ENCODE measurements at places on chromosomes 11 and 22.

- no peak for DNase-seq
These were observed 150.2 kb downstream of the ETS1 start for GRCh38 chr11:128437136-128437535.

- DNase-seq: no peak
These were observed 13.6 kb upstream of the JAML start for GRCh38 chr11:118238421-118238820.

- DNase-seq: no peak
These were observed 8.5 kb upstream of the OR8B12 start for GRCh38 chr11:124551987-124552386.

DNA sequence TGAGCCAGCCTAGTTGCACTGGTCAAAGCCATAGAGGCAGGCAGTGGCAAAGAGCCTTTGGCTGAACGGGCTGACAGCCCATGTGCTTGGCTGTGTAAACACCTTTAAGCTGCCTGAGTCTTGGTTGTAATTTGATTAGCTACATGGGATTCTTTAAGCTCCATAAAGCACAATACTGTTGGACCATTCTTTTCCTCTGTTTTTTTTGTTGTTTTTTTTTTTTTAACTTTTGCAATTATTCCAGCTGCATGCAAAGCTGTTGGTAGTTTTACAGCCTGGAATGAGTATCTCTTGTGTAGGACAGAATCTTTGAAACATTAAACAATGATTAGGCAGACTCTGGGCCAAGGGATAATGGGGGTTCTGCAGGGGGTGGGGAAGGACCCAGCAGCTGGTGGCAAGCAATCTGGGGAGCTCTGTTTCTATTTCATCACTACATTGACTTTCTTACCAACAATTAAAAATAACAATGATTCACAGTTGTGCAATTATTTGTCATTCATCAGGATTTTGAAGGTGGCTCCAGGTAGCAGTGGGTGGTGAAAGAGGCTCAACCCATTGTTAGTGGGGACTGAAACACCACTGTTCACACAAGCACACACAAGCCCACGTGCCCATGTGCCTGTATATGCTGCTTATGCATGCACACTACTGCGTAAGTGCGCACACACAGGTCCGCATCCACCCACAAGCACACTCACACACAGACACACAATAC is 69.5 kb upstream of the CSNK2A3 start:
- no peak for DNase-seq

DNA sequence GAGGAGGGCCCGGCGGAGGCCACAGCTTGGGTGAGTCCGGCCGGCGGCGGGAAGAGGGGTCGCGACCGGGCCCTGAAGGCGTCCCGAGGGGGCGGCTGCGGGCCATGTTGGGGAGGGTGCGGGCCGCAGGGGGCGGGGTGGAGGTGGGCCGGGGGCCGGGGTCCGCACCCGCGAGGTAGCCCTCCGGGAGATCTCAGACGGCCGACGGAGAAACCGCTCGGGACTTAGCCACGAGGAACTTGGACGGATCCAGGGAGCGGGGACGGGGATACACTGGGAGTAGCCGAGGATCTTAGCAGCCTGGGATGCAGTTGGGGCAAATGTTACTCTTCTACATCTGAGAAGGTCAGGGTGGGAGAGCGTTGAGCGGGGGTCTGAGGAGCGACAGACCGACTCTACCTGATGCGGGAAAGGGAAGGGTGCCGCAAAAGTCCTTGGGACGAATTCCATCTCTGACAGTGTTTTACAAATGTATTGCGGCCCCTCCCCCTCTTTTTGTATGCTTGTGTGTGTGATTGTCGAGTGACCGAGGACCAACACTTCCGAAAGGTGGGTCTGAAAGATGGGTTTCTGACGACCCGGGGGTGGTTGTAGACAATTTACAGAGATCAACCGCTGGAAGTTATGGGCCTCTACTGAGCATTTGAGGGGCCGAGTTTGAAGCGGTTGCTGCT is 658 bp downstream of the STIP1 start:
- peak; percentile 64 for DNase-seq

DNA sequence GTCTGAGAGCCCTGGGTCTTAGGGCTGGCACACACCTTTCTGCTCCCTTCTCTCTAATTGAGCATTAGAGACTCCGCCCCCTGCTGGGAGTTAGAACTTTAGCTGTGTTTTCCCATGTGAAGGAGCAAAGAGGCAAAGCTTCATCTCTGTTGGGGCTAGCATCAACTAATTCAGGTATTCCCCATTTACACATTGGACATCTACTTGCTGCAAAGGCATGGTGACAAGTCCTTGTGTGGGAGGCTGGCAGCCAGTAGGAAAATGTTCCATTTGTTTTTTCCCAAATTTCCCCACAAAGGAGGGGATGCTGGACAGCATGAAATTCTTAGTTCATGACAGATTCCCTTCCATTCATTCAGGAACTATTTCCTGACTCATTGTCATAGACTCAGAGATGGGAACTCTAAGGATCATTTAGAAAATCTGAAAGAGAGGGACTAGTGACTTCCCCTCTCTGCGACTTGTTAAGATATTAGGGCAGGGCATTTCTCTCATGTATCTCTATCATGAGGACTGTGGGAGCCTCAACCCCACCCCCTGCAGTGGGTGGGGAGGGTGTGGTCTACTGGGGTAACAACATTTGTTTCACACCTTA is 3.6 kb downstream of the CD44 start:
- DNase-seq: peak; percentile 69

- DNase-seq: no peak
These were observed 33.5 kb upstream of the BID start for GRCh38 chr22:17807578-17808410.

DNA sequence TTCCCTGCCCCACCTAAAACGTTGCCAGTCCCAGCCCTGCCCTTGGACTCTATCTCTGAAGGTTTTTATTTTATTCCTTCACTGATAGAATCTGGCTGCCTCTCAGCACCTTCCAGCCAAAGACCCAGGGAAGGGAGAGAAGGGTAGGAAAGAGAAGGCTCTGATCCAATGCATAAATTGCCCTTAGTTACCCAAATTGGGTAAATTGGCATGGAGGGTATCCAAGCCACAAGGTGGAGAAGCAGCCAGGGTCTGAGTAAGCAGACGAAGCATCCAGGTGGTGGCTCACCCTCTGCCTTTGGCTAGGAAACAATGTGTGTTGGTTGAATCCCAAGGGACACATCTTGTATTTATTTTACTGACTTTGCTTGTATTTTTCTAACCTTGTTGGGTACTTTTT is 89.0 kb downstream of the FEZ1 start:
- DNase-seq: no peak

- DNase-seq: peak; percentile 26
These were observed 22.2 kb downstream of the NUP50 start for GRCh38 chr22:45185718-45186514.

- DNase-seq: no peak
These were observed 19.7 kb upstream of the RAB38 start for GRCh38 chr11:88194990-88195389.

DNA sequence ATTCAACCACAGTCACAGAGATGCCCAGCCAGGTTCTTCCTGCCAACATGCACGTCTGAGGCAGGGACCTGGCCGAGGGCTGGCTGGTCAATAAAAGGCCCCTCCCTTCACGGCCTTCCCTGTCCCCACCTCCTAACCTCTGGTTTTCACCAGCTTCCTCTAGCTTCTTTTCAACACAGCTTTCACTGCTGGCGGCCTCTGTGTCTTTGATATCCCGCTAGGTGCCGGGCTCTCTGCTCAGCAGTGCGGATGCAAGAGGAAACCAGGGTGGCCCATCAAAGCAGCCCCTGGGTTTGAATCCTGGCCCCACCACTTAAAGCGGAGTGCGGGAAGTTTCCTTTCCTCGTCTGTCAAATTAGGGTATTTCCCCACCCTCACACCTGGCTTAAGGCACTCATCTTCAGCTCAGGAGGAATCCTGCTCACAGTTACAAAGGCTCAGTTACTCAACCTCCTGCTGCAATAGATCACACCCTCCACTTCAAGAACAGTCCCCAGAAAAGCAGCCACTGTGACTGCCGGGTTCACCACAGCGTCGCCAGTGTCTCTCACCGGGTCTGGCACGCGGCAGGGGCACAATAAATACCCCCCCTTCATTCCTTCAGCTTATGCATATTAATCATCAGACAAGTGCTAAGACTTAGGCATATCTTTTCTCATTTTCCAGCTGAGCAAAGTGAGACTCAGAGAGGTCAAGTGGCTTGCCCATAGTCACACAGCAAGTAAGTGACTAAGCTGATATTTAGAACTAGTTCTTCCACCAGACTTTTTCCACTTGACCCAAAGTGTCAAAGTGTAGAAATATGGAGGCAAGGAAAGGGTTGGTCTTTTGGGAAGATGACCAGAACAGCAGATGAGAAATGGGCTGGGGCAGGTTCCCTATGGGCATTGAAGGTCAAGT is 45.7 kb downstream of the TXN2 start:
- DNase-seq: peak; percentile 75

DNA sequence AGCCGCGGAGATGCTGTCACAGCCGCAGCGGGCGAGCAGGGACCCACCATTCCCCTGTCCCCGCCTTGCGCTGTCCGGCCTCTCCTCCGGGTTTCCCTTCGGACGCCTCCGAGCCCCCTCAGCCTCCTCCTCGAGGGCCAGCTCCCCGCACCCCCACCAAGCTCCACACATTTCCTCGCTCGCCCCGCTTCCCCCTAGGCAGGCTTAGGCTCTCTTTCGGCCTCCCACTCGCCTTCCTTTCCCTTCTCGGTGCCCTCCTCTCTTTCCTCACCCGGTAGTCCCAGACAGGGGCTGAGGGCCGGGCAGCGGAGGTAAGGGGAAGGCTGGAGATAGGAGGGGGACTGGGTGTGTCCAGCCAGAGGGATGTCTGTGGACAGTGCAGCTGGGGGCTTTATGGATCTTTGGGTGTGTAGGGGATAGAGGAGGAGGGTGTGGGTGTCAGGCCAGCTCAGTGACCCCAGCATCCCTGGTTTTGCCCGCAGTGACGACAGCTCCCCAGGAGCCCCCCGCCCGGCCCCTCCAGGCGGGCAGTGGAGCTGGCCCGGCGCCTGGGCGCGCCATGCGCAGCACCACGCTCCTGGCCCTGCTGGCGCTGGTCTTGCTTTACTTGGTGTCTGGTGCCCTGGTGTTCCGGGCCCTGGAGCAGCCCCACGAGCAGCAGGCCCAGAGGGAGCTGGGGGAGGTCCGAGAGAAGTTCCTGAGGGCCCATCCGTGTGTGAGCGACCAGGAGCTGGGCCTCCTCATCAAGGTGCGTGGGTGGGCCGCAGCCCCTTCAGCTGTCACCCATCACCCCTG is 1.6 kb downstream of the KCNK4 start:
- no peak for DNase-seq

- DNase-seq: no peak
These were observed 94.5 kb downstream of the PHF21A start for GRCh38 chr11:46026606-46027293.

DNA sequence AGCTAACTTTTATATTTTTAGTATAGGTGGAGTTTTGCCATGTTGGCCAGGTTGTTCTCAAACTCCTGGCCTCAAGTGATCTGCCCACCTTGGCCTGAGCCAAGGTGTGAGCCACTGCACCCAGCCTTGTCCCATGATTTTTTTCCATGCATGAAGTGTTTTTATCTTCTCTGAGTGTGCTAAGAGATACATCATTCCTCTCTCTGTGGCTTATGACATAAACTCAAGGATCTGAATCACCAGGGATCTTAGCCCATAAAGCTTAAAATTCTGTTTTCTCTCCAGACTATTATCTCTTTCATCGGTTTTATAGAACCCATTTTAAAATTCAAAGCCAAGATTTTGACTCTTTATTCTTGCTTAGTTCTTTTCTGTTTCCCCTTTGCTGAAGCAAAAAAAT is 48.4 kb upstream of the C11orf58 start:
- no peak for DNase-seq

DNA sequence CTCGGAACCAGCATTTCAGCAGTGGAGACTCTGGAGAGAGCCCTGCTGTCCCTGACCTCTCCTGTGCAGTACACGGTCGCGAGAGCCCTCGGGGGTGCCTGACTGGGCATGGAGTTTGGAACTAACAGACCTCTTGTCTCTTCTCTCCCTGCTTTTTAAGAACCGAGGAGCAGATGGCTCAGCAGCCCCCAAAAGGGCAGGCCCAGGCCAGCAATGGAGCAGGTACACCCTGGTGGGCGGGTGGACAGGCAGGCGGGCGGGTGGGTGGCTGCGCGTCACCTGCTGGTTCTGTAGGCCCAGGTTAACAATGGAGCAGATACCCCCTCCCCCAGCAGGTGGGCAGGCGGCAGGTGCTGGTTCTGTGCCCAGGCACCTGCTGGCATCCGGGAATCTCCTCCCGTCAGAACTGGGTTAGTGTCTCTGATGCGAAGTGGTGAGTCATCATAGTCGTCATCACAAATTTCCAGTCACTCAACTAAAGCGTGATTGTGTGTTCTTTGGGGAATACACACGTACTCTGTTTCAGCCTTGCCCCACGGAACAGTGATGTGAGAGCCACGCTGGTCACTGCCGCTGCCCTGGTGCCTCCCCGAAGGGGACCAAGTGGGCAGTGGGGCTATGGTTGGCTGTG is 41.1 kb downstream of the GRAMD4 start:
- DNase-seq: peak; percentile 79

- no peak for DNase-seq
These were observed 26.9 kb downstream of the TRMU start for GRCh38 chr22:46362203-46362933.

GRCh38 chr11:12508151-12508751 is 130.9 kb downstream of the PARVA start:
- no peak for DNase-seq

DNA sequence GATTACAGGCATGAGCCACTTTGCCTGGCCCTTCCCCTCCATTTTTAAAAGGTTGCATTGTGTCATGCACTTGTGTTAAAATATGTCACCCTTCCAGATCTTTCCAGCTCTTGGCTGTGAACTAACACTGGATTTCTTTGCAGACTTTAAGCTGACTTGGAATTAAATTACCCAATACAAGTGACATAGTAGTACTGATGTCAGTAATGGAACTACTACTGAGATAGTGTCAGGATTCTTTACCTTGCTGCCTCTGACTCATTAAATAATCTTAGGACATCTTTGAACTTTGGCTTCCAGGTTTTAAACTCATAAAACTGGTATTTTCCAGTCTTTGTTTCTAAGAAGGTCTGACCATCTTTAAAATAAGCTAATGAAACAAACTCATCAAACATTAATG is 51.8 kb upstream of the OR4B1 start:
- DNase-seq: no peak

DNA sequence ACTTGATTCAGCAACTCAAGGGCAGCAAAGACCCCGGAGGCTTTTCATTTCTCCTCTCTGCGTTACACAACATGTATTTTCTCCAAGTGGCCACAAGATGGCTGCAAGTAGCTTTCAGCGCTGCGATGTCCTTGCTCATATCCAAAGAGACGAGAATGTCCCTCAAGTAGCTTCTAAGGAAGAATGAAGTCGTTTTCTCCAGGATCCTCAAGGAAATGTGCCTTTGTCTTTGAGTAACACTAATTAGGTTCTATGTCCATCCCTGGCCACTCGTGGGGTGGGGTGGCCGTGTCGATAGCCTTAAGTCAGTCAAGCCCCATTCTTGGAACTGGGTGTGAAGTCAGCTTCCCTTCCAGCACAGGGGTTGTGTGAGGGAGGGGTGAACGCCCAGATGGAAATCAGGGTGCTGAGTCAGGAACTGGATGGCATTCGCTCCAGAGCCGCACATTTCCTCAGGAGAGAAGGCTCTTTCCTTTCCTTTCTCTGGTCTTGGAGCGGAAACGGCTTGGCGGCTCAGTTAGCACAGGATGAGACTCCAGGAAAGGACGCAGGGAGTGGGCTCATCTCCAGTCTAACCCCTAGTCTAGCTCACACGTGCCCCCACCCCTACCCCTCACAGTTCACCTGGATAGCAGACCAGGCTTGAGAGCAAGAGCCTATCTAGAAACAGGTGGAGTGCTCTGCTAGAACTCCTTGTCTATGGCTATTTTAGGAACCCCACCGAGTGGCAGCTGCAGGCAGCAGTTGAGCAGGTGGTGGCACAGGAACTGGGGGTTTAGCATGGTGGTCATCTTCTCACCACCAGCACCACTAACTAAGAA is 44.3 kb downstream of the NNMT start:
- DNase-seq: peak; percentile 50

- DNase-seq: no peak
These were observed 22.9 kb upstream of the CARD18 start for GRCh38 chr11:105162506-105162905.
